ENCODE measurements at places on chromosomes 2 and 18.

DNA sequence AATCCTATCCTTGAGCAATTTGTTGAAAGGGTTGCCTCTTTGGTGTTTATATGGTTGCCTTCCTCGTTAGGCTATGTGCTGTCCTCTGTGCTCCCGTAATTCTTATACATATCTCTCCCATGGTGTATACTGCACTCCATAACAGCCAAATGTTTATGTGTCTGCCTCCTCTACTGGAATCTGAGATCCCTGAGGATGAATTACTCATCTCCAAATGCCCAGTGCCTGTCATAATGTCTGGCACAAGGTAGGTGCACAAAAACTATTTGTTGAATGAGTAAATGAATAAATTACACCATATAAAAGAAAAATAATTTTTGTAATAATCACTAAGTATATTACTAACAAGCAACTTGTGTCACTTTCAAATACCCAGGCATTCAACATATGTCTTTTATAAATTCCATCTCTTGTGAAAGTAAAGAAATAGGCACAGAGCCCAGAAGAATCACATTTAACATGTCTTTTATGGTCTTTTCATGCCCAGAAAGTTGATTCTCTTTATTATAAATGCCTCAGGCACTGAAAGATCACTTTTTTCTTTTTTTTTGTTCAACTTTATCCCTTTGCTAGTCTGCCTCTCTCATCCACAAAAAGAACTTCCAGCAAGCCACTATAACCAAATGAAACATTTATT, 164.9 kb downstream of the CCDC148 start:
- DNase-seq, result no peak

GRCh38 chr18:11005528-11005927, 143.8 kb downstream of the PIEZO2 start:
- no peak for DNase-seq

- DNase-seq, result no peak
These were observed 187.2 kb upstream of the HS6ST1 start for GRCh38 chr2:128505575-128506526.

- no peak for DNase-seq
These were observed 266.7 kb downstream of the MEIS1 start for GRCh38 chr2:66701656-66702055.

DNA sequence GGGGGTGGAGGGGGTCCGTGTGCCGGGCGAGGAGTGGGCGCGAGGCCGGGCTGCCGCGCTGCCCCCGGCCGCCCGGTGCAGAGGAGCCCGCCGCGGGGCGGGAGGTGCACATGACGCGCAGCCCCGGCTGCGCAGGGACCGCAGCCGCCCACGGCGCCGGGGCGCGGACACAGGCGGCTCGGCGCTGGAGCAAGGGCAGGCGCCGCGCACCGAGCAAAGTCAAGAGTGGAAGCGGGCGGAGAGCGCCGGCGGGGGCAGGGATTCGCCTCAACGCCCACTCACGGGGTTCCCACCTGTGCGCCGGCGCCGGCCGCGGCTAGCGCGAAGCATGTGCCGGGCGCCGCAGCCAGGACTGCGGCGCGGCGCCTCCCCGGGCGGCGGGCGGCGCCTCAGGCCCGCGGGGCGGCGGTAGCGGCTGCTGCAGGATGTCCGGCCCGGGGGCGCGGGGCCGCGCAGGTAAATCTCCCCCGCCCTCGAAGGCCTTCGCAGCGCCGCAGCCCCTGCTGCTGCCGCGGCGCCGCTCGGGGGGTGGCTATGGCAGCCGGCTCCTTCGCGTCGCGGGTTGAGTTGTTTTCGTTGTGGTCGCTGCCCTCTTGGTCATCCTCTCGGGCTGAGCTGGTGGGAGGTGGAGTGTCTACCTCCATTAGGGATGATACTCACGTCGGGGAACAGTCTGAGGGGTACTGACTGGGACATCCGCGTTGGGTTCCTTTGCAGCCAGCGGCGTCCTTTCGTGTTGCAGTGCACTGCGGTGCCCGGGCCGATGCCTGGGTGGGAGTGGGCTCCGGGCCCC, 216.3 kb upstream of the DTNA start:
- peak; percentile 57 for DNase-seq

- DNase-seq, result no peak
These were observed 13.3 kb downstream of the RELCH start for GRCh38 chr18:62200121-62200914.
